ENCODE measurements at places on chromosomes 4 and X.

DNA sequence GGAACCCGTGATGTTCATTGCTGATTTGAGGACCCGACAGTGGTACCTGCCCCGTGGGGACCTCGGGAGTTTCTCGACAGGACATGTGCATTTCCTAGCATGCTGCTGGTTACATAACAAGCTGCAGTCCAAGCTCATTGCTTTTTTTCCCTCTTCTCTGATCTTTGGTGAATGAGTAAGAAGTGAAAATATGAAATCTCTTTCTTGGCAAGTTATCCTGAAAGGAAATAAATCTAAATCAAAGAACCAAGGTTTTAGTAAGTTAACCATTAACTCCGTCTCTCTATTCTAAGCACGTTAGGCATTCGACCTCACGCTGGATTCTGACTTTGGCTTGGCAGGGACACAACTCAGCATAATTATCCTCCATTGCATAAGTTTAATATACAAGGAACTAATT, 86.6 kb downstream of the STK32B start:
- no peak for DNase-seq

DNA sequence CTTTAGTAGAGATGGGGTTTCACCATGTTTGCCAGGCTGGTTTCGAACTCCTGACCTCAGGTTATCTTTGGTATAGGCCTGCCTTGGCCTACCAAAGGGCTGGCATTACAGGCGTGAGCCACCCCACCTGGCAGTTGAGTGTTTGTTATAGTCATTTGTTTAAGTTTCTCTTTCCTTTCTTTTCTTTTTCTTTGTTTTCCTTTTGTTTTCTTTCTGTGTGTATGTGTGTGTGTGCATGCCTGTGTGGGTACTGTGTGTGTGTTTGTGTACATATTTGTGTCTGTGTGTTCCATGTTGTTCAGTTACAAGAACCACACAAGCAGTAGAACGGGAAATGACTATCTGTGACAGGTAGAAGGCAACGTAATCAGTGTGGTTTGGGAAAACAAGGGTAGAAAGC, 624.9 kb downstream of the FSTL5 start:
- no peak for DNase-seq

DNA sequence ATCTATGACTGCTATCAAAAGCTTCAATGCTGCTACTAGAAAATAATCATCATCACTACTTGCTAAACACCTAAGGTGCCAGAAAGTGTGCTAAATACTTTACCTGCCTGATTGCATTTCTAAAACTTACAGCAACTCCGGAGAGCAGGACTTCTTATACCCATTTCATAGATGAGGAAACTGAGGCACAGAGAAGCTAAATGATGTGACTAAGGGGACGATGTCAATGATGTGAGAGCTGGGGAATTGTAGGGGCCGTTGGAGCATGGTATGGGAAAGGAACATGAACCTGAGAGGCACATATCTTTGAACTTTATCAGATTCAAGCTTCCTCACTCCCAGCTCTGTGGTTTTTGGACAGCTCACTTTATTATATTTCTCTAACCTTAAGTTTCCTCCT, 38.7 kb downstream of the CCKAR start:
- DNase-seq, result no peak

GRCh38 chr4:62881210-62881609, 1528.0 kb downstream of the TECRL start:
- DNase-seq, result no peak

DNA sequence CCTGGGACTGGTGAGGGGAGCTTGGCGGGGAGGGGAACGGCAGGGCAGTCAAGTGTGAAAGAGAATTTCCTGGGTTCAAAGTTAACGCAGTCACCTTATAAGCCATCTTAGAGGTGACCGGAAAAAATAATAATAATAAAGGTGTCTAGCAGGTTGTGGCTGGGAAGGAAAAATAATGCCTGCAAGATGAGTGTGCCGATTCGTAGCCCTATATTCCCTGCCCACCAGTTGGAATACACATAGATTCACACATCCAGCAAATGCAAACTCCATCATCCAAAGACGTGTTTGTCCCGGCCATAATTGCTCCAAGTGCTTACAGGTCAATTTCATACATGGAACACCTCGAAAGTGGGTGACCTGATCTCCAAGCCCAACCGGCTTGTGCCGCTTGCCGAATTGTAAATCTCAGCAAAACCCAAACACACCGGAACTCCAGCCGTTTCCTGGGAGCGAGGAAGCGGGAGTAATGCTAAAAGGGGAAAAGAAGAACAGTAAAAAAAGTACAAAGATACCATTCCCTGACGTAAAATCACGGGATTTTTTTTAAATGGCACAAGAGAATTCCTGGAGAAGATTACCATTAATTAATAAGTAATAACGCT, 1.3 kb upstream of the FAT1 start:
- no peak for DNase-seq

DNA sequence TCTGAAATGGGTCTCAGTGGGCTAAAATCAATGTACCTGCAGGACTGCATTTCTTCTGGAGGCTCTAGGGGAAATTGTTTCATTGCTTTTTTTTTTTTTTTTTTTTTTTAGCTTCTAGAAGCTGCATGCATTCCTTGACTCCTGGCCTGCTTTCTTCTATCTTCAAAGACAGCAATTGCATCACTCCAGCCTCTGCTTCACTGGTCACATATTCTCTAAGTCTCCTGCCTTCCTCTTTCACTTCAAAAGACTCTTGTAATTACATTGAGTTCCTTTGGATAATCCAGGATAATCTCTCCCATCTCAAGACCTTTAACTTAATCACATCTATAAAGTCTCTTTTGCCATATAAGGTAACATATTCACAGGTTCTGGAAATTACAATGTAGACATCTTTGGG, 11.3 kb upstream of the PCYT1B start:
- DNase-seq, result no peak

DNA sequence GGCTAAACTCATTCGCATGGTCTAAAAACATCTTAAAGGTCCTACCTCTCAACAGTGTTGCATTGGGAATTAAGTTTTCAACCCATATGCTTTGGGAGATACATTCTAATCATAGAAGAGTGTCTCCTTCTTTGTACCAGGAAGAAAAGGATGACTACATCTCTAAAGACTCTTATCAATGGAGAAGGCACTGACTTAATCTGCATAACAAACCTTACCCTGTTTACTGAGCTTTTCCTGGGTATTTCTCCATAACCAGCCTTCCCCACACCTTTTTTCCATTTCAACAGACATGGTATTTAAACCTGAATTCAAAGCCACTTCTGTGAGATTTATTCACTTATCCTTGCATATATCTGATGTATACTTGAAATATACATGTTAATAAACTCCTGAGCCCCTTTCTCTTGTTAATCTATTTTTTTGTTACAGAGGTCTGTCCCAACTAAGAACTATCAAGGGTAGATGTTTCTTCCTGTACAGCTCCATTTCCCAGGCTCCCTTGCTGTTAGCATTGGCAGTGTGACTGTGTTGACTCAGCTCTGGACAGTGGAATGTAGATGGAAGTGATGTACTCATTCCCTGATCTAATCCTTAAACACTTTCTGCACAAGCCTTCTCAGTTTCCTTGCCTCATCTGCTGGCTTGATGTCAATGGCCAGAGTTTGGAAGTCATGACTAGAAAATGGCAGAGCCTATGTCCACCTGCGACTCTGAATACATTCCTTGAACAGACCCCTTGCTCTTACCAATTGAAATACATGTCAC, 148.9 kb upstream of the CPEB2 start:
- no peak for DNase-seq

DNA sequence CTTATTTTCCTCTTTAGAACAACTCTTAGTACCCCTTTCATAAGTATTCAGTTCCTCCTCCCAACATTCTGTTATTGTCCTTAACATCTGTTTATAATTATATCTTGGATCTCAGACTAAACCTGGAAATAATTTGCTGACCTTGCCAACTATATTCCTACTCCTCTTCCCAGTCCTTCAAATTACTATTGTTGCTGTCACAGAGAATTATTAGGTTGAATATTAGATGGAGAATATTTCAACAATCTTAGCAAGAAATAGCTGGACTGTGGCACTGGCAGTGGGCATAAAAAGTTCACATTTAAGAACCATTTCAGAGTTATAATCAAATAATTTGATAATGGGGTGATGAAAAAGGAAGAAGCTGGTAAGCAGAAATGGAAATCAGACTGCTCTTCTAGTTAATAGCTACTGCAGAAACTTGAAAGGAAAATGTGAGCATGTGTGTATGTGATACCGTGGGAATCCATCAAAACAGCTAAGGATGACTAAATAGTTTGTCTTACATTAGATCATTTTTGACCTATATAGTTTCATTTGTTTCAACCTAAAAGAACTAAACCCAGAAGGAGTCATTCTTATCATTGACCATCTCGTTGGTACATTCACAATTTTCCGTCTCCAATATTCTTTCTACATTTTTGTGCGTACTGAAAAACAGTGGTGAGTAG, 43.3 kb upstream of the PRDM8 start:
- DNase-seq, result no peak

- DNase-seq, result no peak
Measured at GRCh38 chrX:77434962-77435361, 12.2 kb upstream of the FGF16 start.
